SJSA1 (cell line): ENCODE measurements at places on chromosomes 6 and 20. TPM values are rescaled to one million over a fixed set of nuclear protein-coding genes. Genes with fewer than 3 reads are reported as not detected.

GRCh38 chr20:53282217-53282955, 310.2 kb downstream of the TSHZ2 start:
- no peak for DNase-seq

GRCh38 chr6:147684906-147685305, 176.4 kb downstream of the SAMD5 start:
- DNase-seq, result no peak

DNA sequence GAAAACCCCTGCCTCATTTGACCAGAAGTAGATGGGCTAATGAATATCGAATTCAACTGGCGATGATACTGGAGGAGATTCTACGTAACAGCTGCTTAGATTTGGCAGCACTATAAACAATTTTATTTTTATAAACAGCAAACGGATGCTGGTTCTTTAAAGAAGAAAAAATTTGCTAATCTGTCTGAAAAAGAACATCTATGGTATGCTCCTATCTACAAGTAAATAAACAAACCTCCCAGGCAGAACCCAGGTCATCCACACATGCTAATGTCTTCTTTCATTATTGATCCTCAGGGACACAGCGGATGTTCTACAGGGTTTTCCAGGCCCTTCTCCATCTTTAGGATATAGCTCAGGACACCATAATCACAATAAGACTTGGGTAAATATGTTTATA, 291.3 kb downstream of the ALDH8A1 start:
- DNase-seq, result peak; percentile 28

DNA sequence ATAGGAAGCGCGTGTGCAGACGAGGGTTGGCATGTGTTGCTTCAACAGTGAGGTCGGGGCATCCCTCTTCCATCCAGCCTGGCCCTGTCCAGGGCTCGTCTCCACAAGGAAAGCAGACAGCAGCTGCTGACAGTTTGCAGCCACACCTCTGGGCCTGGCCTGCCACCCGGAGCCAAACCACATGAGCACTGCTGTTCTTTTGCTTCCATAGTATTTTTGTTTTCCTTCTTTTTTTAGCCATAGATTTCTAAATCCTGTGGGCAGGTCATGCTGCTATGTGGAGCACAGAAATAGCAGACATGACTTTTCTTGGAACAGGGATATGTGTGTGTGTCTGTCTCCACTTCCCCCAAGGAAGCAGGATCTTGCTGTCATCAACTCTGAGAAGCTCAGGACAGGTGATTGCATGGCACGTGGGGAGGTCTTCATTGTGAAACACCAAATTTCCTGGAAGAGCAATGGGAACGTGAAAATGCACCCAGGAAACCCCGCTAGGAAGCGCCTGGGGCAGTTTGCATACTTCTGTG, 167.4 kb downstream of the DTNBP1 start:
- no peak for DNase-seq

GRCh38 chr20:60013296-60014139, 55.3 kb downstream of the CDH26 start:
- no peak for DNase-seq

GRCh38 chr6:53239526-53239925, 90.9 kb upstream of the GCM1 start:
- no peak for DNase-seq

GRCh38 chr6:26367114-26367513, 2.1 kb downstream of the BTN3A2 start:
- DNase-seq, result no peak

GRCh38 chr6:54981276-54981609, 134.7 kb downstream of the FAM83B start:
- DNase-seq, result no peak

DNA sequence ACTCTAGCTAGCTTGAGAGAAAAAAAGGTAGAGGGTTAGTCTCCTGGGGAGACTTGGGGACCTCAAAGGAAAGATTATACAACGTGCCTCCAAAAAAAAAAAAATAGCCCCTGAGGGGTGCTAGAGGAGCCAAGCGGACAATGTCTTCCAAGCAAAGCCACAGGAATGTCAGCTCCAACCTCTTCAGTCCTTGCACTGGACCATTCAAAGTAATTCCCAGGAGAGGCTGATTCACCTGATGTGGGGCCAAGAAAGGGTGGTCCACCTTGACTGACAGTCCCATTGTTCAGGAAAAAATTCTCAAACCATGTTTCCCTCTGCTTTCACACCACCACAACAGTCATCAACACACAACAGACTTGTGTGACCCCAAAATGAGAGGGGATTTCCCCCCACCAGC, 30.7 kb downstream of the ASIP start:
- DNase-seq, result peak; percentile 80

DNA sequence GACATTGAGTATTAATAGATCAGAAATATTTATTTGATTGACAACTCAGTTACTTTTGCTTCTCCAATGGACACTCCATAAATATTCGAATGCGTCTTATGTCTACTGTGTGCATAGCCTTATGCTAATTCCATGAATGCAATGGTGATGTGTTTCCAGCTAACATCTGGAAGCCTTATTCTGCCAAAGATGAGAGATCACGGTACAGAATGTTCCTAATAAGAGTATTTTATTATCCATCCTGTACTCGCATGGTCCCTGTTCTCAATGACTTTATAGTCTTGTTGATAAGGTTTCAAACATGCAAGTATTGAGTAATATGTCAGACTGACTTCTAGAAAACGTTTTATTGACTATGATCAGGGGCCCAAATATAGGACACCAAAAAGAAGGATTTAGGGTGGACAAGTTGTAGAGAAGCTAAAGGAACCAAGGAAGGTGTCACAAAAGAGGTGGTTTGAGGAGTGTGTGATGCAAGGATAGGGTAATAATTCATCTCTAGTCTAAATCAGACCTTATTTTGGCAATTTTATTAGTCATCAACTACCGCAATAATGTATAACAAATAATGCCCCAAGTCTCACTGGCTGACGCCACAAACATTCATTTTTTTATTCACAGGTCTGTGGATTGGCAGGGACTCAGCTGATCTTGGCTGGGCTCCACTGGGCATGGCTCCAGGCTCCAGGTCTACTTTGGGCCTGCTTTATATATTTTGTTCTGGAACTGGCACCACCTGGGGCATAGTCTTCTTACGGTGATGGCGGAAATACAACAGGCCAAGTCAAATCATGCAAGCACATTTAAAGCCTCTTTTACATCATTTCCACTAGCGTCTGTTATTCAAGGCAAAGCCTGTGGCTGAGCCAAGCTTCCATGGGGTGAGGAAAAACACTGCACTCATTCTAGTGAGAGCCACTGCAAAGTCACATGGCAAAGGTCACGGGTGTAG, 24.5 kb upstream of the CD83 start:
- DNase-seq, result no peak

DNA sequence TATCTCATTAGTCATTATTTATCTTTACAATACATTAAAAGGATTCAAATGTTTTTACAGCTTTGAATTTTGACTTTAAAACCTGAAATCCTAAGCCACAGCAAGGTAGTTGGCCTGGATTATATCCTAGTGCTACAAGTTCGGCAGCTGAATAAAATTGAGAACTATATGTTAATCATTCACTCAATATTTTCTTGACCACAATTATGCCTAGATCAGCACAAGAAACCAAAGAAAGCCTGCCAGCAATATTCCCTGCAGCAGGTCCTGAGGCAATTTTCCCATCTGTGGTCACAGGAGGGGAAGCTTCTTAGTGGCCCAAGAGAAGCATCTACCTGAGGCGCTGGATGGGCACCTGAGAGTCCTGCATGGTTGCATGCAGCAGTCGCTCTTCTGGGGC, 183.5 kb downstream of the GMDS start:
- no peak for DNase-seq

DNA sequence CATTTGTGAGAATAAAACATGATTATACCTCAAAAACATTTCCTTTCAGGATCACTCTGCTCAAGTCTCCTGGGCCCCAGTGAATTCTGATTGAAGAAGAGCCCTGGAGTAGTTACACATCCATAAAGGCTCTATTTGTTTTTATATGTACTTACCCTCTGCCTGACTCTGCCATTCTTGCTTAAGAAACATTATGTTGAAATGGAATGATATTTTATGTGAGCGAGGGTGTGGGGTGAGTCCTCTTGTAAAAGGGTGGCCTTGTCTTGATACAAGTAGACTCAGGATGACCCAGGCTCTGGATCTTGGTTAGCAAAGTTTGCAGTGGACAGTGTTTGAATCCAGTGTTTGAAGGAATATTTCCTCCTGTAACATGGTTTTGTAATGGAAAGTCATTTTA, 215.4 kb upstream of the PREP start:
- DNase-seq, result no peak

- DNase-seq, result peak; percentile 67
Observed at GRCh38 chr6:7909323-7910276, 988 bp downstream of the TXNDC5 start.

DNA sequence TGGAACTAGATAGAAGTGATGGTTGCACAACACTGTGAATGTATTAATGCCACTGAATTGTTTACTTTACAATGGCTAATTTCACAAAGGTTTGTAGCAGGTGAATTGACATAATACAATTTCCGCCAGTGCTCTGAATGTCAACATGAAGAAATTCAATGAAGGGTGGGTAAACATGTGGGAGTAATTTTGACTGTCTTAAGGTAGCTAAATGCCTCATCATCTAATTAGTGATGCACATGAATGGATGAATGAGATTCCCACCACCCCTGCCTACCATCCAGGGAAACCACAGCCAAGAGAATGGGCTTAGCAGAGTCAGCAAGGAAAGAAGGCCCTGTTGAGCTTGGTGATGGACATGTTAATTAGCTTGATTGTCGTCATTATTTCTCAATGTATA, 275.3 kb downstream of the ALDH8A1 start:
- DNase-seq, result no peak

DNA sequence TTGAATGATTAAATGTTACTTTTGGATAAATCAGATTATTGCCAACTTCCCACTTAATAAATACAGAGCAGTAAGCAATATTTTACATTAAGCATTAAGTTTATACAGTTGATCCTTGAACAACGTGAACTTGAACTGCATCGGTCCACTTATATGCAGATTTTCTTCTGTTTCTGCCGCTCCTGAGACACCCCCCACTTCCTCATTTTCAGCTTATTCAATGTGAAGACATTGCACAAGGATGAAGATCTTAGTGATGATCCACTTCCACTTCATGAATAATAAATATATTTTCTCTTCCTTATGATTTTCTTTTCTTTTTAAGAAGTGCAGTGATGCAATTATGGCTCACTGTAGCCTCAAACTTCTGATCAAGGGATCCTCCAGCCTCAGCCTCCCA, 167.2 kb downstream of the LINC00237 start:
- no peak for DNase-seq

- no peak for DNase-seq
Observed at GRCh38 chr6:119040636-119041035, 37.8 kb downstream of the FAM184A start.

DNA sequence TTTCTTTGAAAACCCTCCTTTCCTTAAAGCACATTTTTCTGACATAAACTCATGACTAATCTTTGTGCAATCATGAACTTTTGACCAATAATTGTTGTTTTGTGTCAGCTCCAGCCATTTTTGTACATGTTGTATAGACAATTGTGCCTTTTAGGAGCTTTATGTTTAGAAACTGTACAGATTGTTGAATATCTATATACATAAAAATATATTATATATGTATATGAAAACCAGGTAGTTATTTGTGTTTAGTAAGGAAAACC, 125.7 kb upstream of the EDN1 start:
- no peak for DNase-seq

- no peak for DNase-seq
Observed at GRCh38 chr6:24686946-24687345, 20.1 kb downstream of the ACOT13 start.

- no peak for DNase-seq
Observed at GRCh38 chr20:45450097-45450818, 19.3 kb upstream of the WFDC2 start.

DNA sequence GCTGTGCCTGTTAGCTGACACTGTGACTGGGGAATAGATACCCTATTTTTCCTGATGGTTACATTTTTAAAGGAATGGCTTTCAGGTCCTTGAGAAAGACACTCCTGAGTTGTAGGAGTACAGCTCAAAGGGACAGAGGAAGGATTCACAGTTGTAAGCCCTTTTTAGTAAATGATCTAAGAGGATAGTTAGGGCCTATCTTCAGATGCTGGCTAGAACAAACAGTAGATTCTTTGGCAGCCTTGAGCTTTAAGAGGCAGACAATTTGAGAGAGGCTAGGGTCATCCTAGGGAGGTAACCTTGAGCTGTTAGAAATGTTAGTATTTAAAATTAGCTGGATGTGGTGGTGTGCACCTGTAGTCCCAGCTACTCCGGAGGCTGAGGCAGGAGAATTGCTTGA, 111.5 kb downstream of the ZFAND3 start:
- DNase-seq, result no peak

- peak; percentile 19 for DNase-seq
Observed at GRCh38 chr20:59817406-59817805, 116.0 kb downstream of the SYCP2 start.

DNA sequence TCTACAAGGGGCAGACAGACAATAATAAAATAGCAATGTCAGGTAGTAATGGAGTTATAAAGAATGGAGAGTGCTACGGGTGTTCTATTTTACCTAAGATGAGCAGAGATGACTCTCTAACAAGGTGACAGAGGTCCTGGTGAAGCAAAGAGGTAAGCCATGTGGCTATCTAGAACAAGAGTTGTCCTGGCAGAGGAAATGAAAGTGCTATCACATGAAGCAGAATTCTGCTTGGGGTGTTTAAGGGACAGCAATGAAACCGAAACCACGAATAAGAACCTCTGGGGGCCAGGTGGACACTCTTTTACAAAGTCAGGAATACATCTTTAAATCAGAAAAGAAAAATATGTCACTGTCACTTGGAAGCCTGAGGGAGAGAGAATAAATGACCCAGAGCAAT, 37.9 kb upstream of the IRAK1BP1 start:
- DNase-seq, result no peak

DNA sequence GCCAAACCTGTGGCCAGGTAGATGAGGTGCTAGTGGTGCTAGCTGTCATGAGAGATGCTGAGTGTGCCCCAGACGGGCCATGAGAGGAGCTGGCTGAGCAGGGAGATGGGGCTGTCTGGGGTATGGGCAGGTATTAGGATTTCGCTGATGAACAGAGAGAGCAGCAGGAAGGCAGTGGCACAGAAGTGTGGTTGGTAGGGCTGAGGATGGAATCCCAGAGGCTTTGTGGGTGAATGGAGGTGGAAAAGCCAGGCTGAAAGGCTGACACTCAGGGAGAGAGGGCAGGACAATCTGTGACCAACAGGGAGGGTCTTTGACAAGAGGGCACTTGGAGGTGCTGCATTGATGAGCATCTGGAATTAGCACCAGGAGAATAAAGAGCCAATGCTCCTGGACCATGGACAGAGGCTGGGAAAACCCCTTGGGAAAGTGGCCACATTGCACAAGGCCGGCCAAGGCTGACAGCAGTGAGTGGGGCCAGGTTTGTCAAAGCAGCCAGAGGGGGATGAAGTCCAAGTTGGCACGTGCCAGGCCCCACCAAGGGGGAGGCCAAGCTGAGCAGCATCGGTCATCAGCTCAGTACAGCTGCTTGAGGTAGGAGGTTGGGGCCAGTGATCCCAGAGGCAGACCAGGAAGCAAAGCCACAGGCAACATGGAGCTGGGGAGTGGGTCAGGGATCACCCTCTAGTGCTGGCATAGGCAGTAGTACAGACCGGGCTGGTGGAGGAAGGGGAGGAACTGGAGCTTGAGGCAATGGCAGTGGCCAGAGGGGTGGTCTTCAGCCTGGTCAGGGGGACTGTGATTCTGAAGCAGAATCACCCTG, 19.7 kb upstream of the SGK2 start:
- no peak for DNase-seq

The TP53TG5 gene
- not detected in 2 replicates for total RNA-seq

The PACSIN1 gene
- total RNA-seq, result not detected in 2 replicates

The SRXN1 gene
- 51.8 and 54.7 TPM in 2 replicates for total RNA-seq

The CDH26 gene
- not detected in 2 replicates for total RNA-seq

The CST4 gene
- total RNA-seq, result not detected in 2 replicates

The IMPG1 gene
- not detected in 2 replicates for total RNA-seq

The RTN4IP1 gene
- 9.1 and 12.8 TPM in 2 replicates for total RNA-seq

The CPNE5 gene
- total RNA-seq, result 0.08 TPM in 1 of 2 replicates, not detected in the other

The DNAH8 gene
- not detected in 2 replicates for total RNA-seq
